ENCODE measurements at places on chromosomes 12 and 14.

- no peak for DNase-seq
Measured at GRCh38 chr14:71166180-71166837, 259.1 kb downstream of the PCNX1 start.

DNA sequence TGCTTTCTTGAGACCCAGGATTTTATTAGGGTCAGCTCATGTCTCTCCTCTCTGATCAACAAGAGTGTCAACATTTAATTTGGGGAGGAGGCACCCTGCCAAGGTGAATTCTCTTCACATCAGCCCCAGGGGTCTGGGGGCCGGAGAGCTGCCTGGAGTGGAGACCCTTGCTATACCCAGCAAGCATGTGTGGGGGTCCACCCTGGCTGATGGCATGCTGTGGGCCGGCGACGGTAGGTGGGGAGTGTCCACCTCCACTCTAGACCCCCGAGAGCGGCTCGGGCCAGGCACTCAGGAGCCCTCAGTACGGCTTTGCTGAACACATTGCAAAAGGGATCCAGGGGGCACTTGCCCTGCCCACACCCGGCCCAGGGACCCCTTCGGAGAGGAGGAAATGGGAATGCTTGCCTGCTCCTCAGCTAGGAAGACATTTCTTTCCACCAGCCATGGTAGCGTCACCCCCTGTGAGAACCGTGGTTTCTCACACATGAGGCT is 10.4 kb downstream of the MEG3 start:
- no peak for DNase-seq

- DNase-seq: no peak
Measured at GRCh38 chr12:77600468-77600843, 230.2 kb upstream of the NAV3 start.

GRCh38 chr12:2111826-2112225 is 59.0 kb downstream of the CACNA1C start:
- no peak for DNase-seq

DNA sequence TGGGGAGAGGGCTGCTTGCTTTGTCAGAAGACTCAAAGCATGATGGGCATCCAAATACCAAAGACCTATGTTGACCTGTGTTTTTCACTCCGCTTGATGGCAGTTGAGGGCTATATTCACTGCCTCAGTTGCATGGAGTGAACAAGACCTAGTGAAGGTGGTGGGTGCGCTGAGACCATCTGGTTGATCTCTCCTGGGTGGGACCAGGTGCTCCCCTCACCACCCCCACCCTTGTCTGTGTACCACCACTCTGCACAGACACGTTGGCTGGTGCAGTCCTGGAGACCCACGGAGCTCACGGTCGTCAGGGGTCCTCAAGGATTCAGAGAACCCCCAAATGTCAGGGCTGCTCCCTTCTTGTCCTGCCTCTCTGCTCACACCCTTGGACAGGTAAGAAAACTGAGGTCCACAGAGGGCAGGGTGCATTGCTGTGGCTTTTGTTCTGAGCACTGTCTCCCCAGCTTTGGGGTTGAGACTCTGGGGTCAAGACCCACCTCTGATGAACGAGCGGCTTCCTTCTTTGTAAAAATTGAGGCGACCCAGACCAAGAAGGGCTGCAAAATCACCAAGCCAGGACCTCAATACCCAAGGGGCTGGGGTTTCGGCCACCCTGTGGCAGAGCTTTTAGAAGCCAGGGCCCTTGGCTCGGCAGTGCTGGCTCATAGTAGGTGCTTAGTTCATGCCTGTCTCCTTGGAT is 166.3 kb upstream of the RTL1 start:
- no peak for DNase-seq

DNA sequence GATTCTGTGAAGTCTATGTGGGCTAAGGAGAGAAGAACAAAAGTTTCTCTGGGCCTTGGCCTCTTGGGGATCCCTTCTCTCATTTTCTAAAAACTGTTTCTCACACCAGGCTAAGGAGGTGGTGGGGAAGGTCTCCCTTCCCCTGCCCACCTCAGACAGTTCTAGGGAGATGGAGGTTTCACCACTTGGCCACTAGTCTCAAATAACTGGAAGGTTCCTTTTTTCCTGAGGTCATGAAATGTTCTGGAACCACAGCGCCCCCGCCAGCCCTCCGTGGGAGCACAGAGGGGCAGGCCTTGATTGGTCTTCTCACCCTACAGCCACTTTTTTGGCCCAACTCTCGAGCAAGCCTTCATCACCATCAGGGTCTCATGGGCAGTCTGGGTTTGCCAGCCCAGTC is 12.6 kb downstream of the C12orf43 start:
- DNase-seq: no peak

GRCh38 chr12:132204063-132204792 is 60.0 kb downstream of the NOC4L start:
- no peak for DNase-seq

DNA sequence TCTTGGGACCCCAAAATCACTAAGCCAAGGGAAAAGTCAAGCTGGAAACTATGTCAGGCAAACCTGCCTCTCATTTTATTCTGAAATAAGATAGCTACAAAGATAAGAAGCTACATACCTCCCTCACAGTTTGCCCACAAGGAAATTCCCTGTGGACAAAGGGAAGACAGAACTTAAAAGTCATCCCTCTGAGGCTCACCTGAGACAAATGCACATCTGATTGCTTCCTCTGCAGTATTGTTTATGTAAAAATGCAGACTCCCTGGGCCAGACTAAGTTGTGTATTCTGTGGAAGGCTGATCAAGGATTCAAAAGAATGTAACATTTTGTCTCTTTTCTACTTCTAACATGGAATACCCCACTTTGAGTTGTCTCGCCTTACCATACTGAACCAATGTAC is 2.5 kb upstream of the PLBD1 start:
- no peak for DNase-seq

GRCh38 chr12:49936925-49937324 is 13.6 kb upstream of the AQP2 start:
- no peak for DNase-seq

DNA sequence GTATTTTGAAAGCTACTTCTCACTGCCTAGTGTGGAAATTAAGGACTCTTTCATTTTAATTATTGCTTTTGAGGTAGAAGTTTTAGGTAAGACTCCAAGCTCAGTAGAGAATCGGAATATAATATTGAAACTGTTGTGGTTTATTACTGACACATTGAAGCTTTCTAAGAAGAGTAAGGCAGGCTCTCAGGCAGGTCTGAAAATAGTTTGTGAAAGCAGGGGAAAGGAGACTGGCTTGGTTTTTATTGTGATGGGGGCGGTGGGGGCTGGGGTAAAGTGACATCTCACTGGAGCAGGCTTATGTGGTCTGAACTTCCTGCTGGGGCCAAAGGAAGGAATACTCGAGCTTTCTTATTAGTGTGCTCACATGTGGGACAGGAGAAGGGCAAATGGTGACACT is 79.5 kb downstream of the OTOGL start:
- no peak for DNase-seq

DNA sequence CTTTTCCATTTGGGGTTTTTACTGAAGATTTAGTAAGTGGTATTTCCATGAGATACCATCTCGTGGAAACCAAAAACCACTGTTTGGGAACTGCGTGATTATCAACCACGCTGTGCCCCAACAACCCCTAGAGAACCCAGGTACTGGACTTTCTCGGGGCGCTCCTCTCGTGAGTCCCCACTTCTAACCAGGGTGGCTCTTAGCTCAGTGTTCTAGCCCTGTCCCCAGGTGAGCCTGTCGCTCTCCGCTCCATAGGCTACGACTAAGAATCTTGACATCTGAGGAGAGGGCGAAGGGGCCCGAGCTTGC is 686 bp downstream of the MCRS1 start:
- no peak for DNase-seq

- peak; percentile 81 for DNase-seq
Measured at GRCh38 chr12:3417937-3418462, 73.0 kb upstream of the PRMT8 start.

- no peak for DNase-seq
Measured at GRCh38 chr14:85063747-85064146, 466.2 kb upstream of the FLRT2 start.

DNA sequence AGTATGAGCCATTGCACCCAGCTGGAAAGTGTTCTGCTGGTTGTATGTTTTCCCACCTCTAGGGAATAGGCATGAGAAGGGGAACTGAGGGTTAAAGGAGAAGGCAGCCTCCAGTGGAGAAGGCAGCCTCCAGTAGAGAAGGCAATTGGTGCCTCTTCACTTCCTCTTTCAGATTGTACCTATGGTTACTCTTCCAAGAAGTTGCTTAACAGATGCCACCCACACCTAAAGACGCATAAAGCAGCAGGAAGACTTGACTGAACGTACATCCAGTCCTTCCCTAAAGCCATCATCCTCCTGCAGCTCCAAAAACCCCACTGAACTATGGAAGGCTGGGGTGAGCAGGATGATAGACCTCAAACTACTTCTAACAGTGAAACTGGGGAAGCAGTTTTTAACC is 13.1 kb downstream of the DPF3 start:
- DNase-seq: no peak

GRCh38 chr14:94867946-94868771 is 98.2 kb upstream of the GSC start:
- no peak for DNase-seq

DNA sequence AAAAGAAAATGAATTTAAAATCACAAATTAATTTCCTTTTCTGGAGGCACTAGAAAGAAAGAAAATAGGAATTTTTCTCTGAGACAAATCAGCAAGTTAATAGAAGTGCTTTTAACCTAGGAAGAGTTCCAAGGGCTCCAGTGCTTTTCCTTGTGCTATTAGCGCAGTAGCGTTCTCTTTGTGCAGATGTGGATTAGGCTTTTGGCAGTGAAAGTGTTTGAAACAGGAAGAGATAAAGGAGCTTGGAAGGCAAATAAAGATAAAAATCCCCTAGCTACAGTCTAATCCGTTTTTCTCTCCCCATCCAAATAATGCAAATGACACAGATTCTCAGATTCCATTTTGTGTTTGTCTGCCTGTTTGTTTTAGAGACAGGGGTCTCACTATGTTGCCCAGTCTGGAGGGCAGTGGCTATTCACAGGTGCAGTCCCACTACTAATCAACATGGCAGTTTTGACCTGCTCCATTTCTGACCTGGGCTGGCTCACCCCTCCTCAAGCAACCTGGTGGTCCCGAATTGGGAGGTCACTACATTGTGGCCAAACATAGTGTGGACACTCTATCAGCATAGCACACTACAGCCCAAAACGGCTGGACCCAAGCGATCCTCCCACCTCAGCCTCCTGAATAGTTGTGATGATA is 166.1 kb downstream of the PAWR start:
- DNase-seq: no peak

DNA sequence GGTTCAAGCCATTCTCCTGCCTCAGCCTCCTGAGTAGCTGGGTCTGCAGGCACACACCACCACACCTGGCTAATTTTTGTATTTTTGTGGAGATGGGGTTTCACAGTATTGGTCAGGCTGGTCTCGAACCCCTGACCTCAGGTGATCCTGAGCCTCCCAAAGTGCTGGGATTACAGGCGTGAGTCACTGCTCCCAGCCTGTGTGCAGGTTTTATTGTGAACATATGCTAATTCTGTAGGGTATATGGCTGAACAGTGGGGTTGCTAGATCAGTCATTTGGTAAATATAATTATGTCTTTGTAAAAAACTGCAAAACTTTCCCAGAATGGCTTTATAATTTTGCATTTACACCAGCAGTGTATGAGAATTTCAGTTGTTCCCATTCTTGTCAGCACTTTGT is 85.9 kb downstream of the RCOR1 start:
- DNase-seq: no peak

DNA sequence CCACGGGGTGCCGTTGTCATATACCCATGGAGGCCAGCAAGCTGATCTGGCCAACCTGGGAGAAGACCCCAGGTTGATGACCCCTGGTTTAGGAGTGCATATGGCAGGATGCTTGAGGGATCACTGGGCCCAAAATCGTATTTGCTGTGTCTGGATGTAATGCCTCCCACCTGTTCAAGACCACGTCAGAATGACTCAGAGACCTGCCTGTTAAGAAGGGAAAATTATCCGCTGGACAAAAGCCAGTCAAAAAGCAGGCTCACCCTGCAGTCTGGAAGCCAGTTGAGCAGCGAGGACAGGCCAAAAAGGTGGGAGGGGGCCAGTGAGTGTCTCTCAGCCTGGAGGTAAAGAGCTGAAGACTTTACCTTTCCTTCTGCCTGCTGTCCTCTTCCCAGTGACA is 449.2 kb downstream of the DPF3 start:
- DNase-seq: no peak

DNA sequence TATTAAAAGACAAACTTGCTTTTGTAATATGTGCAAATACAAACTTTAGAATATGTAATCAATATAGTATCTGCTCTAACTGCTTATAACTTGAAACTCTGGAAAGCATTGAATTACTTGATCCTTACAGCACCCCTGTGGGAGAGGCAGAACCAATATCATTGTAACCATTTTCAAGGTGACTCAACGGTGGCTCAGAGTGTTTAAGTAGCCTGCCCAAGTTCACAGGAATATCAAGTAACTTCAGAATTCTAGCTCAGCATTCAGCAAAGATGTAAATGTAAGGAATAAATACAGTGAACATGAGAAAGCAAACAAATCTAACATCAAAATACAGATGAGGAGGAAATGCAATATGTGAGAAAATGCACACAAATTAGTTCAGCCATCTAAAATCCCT is 264.6 kb downstream of the NELL2 start:
- DNase-seq: no peak

DNA sequence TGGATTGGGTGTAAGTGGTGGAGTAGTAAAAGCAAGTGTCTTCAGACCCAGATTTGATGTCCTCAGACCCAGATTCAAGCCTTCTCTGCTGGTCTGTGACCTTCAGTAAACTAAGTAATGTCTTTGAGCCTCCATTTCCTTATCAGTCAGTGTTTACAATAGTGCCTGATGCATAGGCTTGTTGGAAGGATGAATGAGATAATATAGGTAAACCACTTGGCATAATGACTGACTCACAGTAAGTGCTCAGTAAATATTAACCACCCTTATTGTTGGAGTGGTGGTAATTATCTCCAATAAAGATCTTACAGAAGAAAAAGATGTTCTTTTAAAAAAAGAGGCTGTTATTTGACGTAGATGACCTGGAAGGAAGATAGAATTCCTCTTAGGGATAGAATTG is 86.2 kb downstream of the IGF1 start:
- DNase-seq: no peak

DNA sequence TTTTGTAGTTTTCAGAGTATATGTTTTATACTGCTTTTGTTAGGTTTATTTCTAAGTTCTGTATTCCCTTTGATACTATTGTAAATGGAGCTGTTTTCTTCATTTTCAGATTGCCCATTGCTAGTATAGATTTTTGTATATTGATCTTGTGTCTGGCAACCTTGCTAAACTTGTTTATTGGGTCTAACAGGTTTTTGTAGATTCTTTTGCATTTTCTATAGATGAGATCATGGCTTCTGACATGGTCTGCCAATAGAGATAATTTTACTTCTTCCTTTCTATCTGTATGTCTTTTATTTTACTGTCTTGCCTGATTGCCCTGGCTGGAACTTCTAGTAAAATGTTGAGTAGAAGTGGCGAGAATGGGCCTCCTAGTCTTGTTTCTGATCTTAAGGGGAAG is 40.3 kb downstream of the ANKRD9 start:
- no peak for DNase-seq

DNA sequence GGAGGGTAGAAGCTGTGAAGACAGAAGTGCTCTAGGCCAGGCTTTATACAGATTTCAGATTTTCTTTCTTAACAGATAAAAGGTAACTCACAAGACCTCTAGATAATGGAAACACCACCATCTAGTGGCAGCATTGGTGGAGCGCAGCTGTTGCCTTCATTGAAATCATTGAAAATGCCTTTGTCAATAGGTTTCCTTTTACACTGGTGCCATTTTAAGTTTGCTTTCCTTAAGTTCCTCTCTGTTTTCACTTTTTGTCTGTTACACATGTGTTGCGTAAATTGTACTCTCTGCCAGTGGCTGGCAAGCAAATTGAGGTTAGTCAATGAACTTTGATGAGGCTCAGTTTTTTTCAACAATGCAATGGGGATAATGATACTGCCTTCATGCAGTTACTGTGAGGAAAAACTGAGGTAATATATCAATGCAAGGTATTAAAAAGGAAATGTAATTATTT is 31.1 kb downstream of the ALDH1L2 start:
- peak; percentile 64 for DNase-seq
